ENCODE measurements at places on chromosomes 6 and 20.

DNA sequence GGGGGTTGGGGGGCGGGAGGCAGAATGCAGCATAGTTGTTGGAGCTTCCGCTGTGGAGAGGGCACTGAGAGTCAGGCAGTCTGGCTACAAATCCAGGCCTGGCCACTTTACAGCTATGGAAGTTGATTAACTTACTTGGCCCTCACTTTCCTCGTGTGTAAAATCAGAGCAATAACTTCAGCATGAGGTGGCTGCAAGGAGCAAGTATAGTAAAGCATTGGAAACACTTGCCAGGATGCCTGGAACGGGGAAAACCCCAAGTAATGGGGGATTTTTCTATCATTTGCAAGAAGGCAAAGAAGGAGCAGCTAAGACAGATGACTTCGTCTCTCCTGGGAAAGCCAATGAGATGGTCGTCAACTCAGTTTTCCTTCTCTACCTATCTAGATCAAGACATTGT is 35.8 kb downstream of the AGPAT4 start:
- no peak for DNase-seq

DNA sequence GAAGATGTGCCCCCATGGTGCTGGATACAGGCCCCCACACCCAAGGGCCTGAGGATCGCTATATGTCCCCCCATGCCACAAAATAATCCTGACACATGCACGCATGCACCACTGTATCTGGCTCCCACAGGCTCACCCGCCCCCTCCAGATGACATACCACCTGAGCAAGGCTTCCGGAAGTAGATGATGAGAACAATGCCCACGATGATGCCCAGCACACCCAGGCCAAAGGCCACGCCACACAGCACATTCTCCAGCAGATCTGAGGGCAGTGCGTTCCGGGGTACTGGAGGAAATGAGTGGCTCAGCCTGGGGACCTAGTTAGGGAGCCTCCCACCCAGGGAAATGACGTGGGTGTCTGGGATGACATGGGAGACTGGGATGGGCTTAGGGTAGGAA is 3.8 kb downstream of the HLA-DMA start:
- no peak for DNase-seq

DNA sequence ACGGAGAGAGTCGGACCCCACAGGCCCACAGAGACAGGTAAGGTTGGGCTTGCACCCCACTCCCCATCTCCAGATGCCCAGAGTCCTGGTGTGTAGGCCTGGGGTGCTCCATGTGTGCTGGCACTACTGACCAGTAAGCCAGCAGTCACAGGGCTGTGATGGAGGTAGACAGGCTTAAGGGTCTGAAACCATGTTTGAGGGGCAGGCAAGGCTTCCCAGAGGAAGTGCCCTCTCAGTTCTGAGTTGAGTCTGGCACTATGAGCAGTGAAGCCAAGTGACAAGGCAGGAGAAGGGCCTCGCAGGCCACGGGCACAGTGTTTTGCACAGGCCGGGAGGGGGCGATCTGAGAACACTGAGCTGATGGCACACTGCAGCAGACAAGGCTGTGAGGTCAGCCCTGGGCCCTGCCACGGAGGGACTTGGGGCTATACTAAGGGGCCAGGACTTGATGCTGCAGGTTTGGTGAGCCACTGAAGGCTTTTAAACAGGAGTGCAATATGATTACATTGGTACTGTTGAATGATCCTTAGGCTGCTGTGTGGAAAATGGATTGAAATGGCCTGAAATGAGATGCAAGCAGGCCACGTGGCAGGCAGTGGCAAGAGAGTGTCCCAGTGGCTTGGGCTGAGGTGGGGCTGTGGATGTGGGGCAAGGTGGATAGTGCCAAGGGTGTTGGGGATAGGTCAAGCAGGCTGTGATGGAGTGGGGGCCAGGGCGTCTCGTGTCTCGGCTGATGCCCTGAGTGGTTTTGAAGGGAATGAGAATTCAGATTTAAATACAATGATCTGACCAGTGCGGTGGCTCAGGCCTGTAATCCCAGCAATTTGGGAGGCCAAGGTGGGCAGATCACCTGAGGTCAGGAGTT is 20.3 kb downstream of the TTBK1 start:
- peak; percentile 73 for DNase-seq

DNA sequence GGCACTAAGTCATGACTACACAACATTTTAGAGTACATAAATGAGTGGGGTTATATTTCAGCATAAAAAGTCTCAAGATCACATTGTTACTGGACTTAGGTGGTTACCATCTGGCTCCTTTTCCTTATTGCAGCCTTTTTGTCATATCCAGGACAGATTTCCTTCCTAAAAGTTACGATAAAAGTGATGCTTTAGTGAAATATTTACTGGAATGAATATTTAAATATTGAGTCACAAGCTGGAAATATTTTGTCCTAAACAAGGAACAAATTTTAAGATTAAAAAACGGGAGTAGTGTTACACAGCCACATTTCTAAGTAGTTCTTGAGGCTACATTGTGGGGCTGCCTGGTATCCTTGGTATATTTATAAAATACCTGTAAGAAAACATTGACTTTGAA is 52.2 kb downstream of the CDC40 start:
- no peak for DNase-seq

DNA sequence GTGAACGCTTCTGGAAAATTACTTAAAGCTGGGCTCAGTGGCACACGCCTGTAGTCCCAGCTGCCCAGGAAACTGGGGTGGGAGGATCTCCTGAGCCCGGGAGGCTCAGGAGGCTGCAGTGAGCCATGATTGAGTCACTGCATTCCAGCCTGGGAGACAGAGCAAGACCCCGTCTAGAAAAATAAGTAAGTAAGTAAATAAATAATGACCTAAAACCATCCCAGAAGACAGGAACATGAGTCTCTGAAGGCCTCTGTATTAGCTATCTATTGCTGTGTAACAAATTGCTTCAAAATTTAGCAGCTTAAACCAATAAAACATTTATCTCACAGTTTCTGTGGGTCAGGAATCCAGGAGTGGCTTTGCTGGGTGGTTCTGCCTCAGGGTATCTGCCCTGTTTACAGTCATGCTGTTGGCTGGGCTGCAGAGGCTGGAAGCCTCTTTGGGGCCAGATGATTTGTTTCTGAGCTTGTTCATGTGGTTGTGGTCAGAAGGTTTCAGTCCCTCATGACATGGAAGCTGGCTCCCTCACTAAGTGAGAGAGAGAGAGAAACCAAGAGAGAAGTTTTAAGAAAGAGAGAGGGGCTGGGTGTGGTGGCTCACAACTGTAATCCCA is 48.4 kb upstream of the NCOA3 start:
- no peak for DNase-seq

DNA sequence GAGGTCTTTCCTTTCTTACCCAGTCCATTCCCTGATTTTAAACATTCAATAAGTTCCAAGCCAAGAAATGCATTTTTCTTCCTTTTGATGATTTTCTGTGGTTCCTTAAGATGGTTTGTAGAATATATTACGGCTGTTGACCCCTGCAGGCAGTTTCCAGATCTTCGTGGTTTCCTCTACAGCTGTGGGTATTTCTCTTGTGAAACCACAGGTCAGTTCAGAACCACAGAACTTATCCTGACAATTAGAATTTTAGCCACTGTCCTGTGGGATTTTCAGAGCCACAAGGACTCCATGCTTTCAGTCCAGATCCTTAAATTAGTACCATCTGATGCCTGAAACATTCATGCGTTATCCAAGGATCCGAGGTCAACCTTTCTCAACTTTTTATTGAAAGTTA is 29.7 kb upstream of the EXOC2 start:
- no peak for DNase-seq

DNA sequence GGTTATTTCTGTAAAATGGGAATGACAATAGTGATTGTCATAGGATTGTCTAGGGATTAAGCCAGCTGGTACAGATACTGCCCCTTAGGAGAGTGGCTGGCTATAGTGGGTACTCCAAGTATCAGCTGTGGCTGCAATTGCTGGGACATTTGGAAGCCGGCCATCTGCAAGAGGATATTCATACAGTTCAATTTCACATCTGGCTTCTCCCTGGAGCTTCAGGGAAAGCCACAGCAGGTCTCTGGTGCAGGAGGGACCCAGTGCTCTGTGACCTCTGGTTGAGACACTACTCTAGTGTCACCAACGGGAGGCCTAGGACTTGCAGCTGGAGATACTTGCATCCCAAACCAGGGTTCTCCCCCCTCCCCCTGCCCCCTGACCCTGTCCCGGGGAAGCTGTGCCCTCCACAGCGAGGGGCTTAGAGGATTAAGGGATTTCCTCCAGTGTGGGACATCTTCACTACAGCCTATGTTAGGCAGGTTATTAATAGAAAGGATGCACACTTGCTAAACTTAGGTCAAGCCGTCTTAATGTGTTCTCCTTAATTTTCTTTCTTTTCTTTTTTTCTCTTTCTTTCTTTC is 2.7 kb downstream of the SLC2A10 start:
- DNase-seq = no peak

DNA sequence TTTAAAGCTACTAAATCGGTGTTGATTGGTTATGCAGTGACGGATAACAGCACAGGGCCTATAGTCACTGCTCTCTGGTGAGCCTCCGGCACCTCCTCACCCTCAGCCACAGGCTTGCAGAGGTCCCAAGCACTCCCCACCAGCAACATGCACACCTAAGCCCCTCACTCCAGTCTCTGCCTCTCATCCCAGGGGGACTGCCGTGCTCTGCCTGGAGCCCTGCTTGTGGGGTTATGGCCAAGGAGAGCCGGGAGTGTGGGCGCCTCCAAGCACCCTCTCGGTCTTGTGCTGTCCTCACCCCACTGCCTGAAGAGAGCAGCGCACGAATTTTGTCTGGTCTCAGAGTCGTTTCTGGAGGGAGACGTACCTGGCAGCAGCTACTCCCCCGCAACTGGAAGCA is 6.8 kb upstream of the EEF1A2 start:
- no peak for DNase-seq

DNA sequence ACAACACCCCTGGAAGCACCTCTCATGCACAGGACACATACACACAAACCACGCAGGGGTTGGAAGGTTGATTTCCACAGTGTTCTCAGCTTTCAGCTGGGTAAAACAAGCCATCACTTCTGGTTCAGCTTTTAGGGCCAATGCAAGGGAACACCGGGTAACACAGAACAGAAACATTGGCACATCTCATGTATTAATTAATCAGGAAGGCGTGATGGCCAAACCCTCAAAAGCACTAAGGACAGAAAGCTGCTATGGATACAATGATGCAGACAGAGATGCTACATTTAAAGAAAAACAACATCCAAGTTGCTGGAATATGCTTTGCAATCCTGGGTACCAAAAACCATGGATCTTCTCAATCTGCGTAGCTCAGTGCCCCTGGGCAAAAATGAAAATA is 104.3 kb upstream of the BEND6 start:
- DNase-seq = no peak

GRCh38 chr6:72182337-72183246 is 296.2 kb downstream of the RIMS1 start:
- DNase-seq = no peak

- DNase-seq = no peak
Measured at GRCh38 chr6:93787841-93788240, 368.5 kb upstream of the EPHA7 start.

DNA sequence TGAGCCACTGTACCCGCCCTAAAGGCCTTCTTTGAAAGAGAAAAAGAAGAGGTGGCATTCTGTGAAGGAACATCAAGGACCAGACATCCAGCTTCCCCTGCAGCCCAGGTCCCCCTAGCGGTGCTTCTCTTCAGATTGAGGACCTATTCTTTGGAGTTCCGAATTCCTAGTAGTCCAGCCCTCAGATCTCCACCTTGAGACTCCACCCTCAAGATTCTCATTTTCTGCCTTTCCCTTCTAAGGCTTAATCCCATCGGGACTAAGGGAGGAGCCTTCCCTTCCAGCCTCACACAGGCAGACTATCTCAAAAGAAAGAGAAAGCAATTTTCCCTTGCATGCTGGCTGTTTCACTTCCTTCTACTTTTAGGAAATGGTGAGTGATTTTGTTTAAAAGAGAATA is 32.5 kb downstream of the MUC22 start:
- DNase-seq = peak; percentile 20

GRCh38 chr20:63497946-63498935 is 642 bp downstream of the EEF1A2 start:
- DNase-seq = no peak

GRCh38 chr6:127277878-127278843 is 11.5 kb downstream of the RNF146 start:
- no peak for DNase-seq

- DNase-seq = no peak
Measured at GRCh38 chr6:5280920-5281319, 19.6 kb downstream of the FARS2 start.

Measured in activated gamma-delta T cell treated with Interleukin-2 at 50 U/mL for 16 hours (primary cell).